Lower lobe of right lung (tissue), 2 donors: ENCODE measurements at places on chromosomes 1 and 21.

DNA sequence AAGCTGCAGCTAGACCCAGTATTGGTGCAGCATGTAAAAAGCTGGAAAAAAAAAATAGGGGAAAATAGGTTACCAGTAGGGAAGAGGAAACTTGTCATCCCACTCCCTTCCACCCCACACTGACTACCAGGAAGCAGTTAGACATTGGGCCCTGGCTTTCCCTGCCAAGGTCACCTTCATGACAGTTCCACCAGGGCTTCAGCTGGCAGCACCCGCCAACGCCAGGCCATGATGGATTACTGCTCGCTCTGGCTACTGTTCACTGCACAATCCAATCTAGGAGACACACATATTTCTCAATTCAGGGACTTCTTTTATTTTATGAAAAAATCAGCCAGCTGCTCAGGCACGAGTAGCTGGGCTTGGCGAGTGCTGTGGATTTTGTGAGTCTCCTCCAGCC lies 127.7 kb downstream of the DMRTA2 start:
- H3K36me3 ChIP-seq, result no peaks in the 10 kb centered on the region
- no peaks in the 10 kb centered on the region for H3K27me3 ChIP-seq
- H3K4me3 ChIP-seq, result no peak overlapping the region
- no peak for DNase-seq

DNA sequence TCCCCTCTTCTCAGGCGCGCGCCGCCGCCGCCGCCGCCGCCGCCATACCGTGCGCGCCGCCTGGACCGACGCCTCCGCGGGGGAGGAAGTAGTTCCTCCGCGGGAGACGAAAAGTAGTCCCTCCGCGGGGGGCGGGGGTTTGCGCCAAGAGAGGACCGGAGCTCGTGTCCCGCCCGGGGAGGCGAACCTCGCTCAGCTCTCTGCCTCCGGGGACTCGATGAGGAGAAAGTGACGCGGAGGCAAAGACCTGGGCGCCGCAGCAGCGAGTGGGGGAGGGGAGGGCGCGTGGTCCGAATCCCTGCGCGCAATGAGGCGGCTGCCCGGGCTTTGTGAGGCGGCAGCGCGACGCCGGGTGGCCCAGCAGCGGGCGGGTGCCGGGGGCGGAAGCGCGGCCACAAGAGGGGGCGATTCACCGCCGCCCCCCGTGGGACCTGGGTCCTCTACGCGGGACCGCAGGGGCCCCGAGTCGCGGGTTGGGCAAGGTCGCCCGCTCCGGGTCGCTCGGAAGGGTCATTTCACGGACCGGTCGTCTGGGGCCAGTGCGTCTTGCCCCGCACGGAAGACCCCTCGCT lies at the start of gene BRWD1:
Gene BRWD1 (minus strand): TSS at position 62 of the 572 bp plus-strand sequence. CDS start 141 bp downstream, outside the sequence.
- peak within 1 kb of the TSS; percentile 92 for H3K4me3 ChIP-seq
- H3K36me3 ChIP-seq, result peaks cover 21% of the 10 kb centered on the region
- peaks cover 28% of the 10 kb centered on the region for H3K4me1 ChIP-seq
- H3K27ac ChIP-seq, result peak within 1 kb of the TSS; percentile 98
- peak; percentile 90 for DNase-seq

DNA sequence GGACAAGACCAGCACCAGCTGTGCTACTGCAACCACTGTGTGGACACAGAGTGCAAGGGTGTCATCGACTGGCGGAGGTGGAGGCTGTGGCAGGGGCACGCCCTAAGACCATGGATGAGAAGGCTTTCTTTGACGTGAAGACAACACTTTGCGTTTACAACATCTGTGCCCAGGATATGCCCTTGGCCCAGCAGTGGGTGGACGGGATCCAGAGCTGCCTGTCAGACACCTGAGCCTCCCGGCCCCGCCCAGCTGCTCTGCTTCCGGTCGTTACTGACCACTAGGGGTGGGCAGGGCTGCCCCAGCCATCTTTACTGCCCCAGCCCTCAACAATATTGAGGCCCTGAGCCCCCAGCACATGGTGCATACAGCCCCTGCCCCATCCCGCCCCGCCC lies 21.4 kb upstream of the NPPB start:
- no peak overlapping the region for H3K4me3 ChIP-seq
- DNase-seq, result no peak
- H3K27me3 ChIP-seq, result peaks cover 5% of the 10 kb centered on the region
- peaks cover 24% of the 10 kb centered on the region for H3K4me1 ChIP-seq

- no peaks in the 10 kb centered on the region for H3K36me3 ChIP-seq
- no peaks in the 10 kb centered on the region for H3K4me1 ChIP-seq
- no peak overlapping the region for H3K4me3 ChIP-seq
- no peak for DNase-seq
These were observed 86.7 kb upstream of the ZRANB2 start for GRCh38 chr1:71167505-71167904.

DNA sequence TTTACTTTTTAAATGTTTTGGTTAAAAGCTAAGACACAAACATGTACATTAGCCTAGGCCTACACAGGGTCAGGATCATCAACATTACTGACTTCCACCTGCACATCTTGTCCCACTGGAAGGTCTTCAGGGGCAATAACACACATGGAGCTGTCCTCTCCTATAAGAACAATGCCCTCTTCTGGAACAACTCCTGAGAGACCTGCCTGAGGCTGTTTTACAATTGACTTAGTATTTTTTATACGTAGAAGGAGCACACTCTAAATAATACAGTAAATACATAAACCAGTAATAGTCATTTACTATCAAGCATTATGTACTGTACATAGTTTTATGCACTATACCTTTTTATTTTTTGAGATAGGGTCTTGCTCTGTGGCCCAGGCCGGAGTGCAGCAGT lies 14.1 kb upstream of the MOB3C start:
- no peaks in the 10 kb centered on the region for H3K27me3 ChIP-seq
- H3K4me1 ChIP-seq, result no peaks in the 10 kb centered on the region
- no peak for DNase-seq
- H3K4me3 ChIP-seq, result no peak overlapping the region

- H3K27me3 ChIP-seq, result no peaks in the 10 kb centered on the region
- H3K4me3 ChIP-seq, result no peak overlapping the region
- no peak for DNase-seq
These were observed 128.4 kb upstream of the NGF start for GRCh38 chr1:115466433-115466832.
